Hematopoietic multipotent progenitor cell (in vitro differentiated cells): ENCODE measurements at places on chromosomes 11 and 22. TPM values are rescaled to one million over a fixed set of nuclear protein-coding genes. Genes with fewer than 3 reads are reported as not detected.

DNA sequence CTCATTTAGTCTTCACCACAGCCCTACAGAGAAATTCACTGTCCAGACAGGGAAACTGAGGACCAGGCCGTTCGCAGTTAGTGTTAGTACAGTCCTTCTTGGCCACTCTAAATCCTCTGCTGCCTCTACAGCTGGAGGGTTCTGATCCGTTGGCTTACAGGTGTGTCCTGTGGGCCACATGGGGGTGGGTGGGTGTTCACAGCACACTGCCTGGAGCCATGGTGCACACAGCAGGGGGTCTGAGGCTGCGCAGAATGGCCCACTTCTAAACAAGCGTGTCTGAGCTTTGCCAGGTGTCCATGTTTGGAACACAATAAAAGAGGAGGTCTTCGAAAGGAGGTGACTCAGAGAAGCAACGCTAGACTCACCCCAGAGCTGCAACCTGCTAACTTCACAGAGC, 249.0 kb downstream of the ST3GAL4 start:
- DNase-seq = no peak

GRCh38 chr11:16001899-16002426, 354.4 kb downstream of the SOX6 start:
- DNase-seq = peak; percentile 27

GRCh38 chr22:46090631-46091201, 59.6 kb upstream of the PPARA start:
- DNase-seq = no peak

- DNase-seq = no peak
Measured at GRCh38 chr11:96123301-96123700, 199.4 kb upstream of the MTMR2 start.

UVRAG gene
- total RNA-seq = 16.2 TPM

- no peak for DNase-seq
Measured at GRCh38 chr11:58503361-58503856, 4.5 kb downstream of the OR5B21 start.

GRCh38 chr22:22565981-22566380, 6.9 kb upstream of the PRAME start:
- DNase-seq = no peak

ARHGAP42 gene
- total RNA-seq = 1.6 TPM

DNA sequence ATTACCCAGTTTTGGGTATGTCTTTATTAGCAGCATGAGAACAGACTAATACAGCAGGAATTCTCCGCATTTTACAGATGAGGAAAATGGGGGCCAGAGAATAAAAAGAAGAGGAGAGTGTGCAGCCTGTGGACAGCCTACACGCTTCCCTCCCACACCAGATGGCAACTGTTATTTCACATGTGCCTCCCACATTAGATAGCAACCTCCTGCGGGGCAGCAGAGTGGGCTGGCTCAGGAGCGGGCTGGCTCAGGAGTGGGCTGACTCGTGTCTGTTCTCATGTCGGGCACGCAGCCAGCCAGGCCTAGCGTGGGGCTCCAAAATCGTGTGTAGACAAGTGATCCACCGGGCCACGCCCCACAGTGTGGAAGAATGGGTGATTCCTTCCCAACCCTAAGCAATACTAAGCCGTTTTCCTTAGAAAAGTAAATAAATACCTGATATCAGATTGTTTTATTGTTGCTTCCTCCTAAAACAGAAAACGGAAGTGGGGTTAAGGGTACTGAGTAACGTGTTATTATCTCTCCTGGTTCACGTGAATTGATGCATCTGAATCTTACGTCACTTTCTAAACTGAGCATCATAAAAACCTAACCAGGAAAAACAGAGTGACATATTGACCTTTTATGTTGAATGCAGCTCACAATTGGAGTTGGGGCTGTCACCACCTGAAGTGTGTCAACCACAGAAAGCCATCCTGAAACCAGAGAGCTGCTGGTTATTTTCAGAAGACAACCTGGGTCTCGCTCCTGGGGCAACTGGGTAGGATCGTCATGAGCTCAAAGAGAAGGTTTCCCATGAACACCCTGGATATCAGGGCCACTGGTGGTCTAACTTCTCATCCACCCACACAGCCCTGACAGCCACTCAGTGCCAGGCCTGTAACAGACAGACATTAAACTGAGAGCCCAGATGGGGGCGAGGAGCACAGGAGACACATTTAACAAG, 3.3 kb downstream of the TTLL1 start:
- no peak for DNase-seq

- no peak for DNase-seq
Measured at GRCh38 chr11:66291706-66292542, at the start of gene TMEM151A. Gene TMEM151A (plus strand): TSS chr11:66291894. CDS start chr11:66292014, 120 bp downstream.
